ENCODE measurements at places on chromosomes 3 and 15.

DNA sequence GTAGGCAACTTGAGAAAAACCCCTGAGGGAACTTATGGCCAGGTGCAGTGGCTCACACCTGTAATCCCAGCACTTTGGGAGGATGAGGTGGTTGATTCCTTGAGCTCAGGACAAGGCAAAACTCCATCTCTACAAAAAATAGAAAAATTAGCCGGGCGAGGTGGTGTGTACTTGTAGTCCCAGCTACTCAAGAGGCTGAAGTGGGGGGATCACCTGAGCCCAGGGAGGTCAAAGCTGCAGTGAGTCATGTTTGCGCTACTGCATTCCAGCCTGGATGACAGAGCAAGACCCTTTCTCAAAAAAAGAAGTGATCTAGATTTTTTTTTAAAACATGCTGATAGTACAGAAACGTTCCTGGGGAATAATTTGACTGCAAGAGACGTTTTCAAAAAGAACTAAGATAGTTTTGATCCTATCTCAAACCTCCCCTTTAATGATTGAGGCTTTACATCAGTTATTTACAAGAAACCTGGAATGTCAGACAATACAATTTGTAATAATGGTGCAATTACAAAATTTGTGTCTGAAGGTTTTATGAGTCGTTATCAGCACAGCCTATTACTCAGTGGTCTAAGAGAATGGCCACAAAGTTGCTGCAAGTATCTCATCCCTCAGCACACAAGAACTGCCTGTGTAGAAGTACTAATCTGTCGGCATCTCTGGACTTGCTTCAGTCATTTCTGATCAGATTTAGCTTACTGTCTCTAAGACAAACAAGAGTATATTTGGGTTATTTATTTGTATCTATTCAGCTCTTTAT, 32.2 kb upstream of the KLHL25 start:
- no peak for DNase-seq

DNA sequence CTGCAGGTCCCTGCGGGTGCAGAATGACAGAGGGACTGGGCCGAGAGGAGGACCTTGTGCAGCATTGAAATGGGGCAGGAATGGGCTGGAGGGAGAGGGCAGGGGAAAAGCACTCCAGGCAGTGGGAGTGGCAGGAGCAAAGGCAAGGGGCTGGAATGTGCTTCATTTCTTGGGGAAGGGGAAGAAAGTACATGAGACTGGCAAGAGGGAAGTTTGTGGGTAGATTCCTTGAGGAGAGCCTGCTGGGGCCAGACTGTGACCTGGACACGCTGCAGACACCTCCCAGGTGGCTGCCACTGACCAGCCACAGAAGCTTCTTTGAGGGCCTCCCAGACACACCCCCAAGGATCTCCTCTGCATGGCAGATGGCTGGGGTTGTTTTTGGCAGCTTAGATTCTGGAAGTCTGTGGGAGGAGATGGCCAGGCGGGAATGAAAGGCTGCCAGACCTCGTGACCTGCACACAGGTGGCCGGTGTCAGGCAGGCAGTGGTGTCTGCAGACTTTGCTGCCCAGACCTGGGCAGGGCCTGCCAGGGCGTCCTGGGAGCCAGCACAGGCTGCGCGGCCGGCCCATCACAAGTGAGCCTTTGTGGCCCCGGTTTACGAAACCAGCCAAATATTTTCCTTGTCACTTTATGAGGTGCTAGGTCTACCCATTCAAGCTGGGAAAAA, 53.1 kb downstream of the SPSB4 start:
- DNase-seq, result no peak

DNA sequence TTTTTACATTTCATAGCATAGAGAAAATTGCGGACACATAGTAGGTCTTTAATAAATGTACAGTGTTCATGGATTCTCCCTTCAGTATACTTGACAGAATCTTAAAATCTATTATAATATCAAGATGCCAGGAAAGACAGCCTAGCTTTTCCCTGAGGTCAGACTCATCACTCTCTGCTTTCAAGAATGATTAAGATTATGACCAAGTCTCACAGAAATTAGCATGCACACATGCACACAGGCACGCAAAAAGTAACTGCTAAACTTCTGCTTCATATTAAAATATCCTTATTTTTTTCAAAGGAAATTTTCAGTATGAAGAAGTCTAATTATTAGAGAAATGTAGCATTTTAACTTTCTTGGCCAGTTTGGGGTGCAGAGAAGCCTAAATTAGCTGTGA, 493.8 kb upstream of the NECTIN3 start:
- DNase-seq, result no peak

DNA sequence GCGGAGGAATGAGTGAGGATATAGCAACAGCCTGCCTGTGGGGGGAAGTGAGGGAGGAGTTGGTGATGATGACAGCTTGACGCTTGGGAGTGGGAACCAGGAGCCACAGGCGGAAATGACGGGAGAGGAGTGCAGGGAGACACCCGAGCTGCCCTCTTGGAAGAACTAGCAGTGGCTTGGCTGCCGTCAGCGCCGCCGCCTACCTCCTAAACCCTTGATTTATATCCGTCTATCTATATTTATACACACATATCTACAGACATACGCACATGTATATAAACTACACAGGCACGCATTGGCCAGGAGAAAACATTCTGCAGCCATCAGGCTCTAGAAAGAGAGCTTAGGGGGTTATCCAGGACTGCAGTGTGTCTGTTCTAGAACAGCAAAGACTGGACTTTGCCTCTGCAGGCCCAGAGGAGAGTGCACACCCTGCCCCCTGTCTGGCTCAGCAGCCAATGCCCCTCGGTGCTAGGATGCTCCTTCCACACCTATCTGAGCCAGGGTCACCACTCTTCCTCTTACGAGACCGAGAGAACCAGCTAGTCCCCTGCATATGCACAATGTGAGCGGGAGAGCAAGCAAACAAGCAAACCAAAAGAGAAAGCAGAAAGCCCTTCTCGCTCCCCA, 45.3 kb upstream of the MAGEF1 start:
- no peak for DNase-seq

- DNase-seq, result no peak
These were observed 469.6 kb upstream of the PPP2R3A start for GRCh38 chr3:135495891-135496290.

DNA sequence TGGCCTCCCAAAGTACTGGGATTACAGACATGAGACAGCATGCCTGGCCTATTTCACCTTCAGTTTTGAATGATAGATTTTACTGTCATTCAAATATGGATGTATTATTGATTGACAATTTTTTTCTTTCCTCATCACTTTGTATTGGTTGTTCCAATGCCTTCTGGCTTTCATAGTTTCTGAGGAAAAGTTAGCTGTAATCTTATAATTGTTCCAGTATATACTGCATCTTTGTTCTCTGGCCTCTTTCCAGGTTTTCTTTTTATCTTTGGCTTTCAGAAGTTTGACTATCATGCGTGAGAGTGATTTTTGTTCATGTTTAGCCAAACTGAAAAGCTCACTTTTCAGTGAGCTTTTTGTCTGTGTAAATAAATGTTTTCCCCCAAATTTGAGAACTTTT, 157.1 kb downstream of the RSRC1 start:
- DNase-seq, result no peak

- DNase-seq, result no peak
These were observed 28.3 kb downstream of the PLXND1 start for GRCh38 chr3:129577925-129578786.

- DNase-seq, result no peak
These were observed 279.8 kb downstream of the UACA start for GRCh38 chr15:70483513-70483912.

DNA sequence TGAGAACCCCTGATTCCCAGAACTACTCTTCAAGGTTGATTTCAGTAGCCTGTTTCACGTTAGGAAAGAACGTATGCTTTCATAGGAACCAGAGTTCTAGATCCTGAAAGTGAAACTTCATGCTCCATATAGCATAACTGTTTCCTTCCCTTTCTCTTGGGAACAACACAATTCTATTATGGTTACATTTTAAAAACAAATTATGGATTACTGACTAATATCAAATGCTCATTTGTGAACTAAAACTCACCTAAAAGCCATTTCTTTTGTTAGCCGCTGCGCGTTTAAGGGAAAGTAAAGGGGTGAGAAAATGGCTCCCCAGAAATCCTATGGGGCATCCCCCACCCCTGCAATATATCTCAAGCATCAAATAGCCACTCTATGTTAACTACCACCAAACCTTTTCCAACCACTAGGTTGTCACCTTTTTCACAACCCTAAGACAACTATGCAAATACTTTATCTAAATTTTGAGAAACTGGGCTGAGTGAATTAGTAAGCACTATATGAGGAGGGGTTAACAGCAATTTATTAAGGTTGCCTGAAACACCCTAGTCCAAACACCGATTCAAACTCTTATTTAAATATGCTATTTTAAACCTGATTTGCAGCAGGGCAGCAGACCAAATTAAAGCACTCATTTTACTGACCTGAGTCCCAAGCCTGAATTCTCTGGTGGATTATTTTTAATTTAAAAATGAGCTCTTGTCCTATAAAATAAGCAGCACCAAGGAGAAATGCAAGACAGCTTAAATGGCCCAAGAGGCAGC, 2.4 kb downstream of the SIAH2 start:
- no peak for DNase-seq

- DNase-seq, result no peak
These were observed 133.6 kb downstream of the TIGIT start for GRCh38 chr3:114427285-114428043.

DNA sequence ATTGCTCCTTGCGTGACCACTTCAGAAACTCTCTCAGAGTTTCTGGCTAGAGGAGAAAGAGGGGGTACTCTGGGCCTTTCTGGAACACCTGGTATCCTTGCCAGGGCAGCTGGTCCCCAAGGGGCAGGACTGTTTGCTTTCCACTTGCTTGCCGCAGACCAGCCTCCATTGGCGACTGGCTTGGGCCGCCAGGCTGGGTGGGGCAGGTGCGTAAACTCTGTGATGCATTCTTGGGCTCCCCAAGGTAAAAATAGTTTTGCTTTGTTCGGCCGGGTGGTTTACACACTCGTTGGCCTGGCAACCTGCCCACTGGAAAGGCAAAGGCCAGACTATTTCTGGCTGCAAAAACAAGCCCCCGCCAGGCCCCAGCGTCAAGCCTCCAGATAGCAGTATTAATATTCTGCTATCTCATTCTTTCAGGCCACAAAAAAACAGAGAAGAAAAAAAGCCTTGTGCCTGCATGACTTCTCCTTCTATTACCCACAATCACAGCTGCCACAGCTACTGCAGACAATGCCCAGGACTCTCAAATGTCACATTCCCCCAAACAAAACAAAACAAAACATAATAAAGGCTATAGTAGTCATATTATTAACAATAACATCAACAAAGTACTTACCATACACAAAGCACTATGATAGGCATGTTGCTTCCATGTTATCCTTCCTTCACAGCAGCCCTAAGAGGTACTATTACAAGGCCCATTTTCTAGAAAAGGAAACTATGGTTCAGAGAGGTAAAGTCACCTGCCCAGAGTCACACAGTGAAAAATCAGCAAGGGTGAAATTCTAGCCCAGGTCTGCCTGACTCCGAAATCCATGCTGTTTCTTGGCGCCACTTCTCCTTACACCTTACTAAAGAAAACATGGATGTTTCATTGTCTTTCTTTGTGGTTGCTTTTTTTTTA, 14.0 kb upstream of the SSUH2 start:
- no peak for DNase-seq

DNA sequence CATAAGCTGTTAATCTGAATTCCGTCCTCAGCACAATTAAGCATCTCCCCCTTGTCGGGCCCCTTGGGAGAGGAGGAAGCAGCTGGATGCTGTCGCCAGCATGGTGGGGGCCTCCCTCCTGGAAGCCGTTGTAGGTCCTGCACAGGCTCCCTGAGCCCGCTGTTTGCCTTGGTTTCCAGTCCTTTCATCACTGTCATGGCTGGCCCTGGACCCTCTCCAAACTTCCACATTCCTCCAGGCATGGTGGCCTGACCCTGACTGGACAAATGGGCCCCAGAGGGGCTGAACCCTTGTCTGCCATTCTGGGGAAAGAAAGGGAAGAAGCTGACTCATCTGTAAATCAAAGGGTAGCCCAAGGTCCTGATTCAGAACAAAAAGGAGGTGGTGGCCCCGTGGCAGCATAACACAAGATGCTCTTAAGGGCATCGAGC, 300.5 kb upstream of the LRRFIP2 start:
- DNase-seq, result no peak

DNA sequence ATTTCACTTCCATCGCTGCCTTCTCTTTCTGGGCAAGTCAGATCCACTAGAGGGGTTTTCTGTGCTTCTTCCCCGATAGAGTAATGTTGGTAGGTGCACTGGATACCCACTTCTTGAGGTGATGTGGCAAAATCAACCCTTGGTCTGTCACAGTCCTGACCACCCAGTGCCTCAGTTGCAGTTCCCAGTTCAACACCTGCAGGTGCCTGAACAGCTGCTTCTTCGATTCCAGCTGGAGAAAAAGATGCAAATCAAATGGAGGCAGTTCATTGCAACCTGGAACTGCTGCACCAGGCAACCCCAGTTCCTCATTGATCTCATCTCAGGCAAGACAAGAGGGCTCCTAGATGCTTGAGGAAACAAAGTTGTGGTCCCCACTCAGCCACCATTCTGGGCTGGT, 186.6 kb downstream of the UBE2E2 start:
- DNase-seq, result no peak

DNA sequence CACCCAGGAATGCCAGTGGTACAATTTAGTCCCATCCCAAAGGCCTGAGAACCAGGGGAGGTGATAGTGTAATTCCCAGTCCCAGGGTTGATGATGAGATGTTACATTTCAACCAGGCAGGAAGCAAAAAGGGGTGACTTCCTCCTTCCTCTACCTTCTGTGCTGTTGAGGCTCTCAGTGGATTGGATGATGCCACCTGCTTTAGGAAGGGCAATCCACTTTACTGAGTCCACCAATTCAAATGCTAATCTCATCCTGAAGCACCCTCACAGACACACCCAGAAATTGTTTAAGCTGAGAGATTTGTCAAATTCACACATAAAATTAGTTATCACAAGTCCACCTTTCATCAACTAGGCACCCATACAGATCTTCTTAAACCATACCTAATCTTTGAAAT, 418.5 kb upstream of the GOLIM4 start:
- DNase-seq, result no peak

- no peak for DNase-seq
These were observed 12.8 kb upstream of the BNIP2 start for GRCh38 chr15:59701880-59702279.

DNA sequence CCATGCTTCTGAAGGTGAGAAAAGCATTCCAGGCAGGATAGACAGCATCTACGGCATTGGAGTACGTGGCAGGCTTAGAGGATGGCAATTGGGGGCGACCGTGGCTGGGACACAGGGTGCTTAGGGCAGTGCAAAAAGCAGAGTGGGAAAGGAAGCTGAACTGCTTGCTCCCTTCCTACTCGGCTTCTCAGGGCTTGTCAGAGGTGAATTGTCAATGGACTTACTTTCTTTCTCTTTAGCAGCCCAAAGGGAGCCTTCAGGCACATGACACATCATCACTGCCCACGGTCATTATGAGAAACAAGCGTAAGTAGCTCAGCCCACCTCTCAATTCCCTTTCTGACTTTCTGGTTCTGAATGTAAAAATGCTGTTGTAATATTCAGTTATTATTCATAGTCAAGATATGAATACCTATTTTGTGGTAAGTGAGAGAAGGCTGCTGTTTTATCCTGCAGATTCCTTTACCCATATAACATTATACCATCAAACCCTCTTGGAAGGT, 84.3 kb downstream of the KLHL25 start:
- no peak for DNase-seq
